Pulmonary artery endothelial cell (primary cell): ENCODE measurements at places on chromosomes 7 and 10.

DNA sequence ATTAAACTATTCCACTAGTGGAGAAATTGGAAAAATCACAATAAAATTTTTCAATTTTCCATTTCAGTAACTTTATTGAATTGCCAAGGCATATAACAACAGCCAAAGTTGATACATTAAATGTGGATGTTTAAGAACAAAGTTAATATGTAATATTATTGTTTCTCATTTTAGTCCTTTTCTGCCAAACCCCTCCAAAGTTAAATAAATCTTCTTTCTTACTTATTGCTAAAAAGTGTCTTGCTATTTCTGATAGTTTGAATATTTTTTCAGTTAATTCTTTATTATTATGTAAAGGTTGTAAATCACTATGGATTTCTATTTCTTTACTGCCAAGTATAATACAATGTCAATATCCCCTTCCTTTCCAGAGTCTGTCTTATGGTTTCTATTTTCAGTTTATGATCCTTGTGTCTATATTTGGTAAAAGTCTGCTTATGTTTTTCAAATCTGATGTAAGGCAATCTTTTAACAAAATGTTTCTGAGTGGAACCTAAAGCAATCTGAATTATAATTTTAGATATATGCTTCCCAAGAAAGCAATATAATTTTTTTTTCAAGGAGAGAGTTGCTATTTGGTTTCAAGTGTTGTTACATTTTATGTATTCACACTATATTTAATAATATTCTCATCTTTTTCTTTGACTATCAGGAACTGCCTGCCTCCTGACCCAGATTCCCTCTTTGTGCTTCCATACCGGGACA lies 80.3 kb upstream of the RHOBTB1 start:
- no peak for DNase-seq

GRCh38 chr7:88293866-88294265 lies 12.8 kb downstream of the STEAP4 start:
- no peak for DNase-seq

GRCh38 chr7:136883046-136883445 lies 14.6 kb downstream of the CHRM2 start:
- DNase-seq: no peak

DNA sequence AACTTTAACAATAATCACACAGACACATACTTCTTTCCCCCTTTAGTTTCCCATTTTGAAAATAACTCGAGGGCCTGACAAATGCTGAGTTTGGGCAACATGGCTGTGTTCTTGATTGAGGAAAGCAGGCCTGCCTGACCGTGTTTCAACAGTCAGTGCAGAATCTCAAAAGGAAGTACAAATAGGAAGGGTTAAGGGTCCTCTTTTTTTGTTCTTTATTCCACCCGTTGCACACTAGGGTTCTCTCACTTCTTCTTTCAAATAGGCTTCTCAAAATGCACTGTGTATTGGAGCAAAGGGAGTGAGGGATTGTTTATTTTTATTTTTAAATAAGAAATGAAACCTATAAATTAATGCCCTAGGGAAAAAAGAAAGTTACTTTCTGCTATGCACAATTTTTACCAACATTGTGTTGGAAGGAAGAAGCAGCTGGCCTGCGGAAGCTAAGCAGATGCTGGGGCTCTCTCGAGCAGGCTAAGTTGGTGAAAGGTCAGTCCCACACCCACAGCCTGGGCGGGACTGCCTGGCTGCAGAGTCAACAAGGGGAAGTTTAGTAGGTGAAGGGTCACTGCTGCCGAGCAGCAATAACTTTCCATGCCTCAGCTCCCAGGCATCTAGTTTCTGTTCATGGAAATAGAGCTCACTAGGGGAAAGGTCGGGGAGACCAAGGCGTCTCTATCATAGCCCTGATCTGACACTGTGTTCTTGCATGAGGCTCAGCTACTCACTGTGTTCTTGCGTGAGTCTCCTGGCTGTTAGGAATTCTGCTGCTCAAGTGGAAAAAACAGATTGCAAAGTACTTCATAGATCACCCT lies 12.2 kb upstream of the PDK4 start:
- peak; percentile 87 for DNase-seq

- DNase-seq: no peak
Measured at GRCh38 chr7:18721429-18721828, 225.9 kb downstream of the HDAC9 start.

DNA sequence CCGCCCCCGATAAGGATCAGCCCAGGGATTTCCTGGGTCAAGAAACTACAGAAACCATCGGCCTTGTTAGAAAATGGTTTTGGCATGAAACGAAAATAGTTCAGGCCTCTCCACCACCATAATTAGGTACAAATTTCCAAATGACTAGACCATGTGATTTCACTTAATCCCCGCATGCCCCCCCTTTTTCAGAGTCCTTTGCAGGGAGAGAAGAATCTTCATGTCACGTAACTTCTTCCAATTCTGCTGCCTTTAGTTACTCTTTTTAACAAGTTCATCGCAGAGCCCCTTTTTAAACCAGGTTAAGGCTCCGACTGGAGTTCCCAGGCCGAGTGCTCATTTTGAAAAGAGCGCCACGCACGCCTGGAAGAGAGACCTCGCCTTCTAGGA lies 3.4 kb downstream of the PDGFA start:
- no peak for DNase-seq

DNA sequence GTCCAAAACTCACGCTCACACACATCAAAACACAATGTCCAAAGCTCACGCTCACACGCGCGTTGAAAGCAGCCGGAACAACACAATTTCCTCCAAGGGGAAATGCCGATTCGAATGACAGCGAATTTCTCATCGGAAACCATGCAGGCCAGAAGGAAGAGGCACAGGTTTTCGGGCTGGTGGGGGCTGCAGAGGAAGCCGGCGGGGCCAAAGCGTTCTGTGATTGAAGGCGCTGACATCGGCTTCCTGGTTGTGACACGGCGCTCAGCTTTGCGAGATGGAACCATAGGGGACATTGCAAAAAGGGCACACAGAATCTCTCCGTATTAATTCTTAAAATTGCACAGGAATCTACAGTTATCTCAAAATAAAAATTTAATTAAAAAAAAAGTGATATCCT lies 61.3 kb downstream of the FOXL3 start:
- peak; percentile 32 for DNase-seq

DNA sequence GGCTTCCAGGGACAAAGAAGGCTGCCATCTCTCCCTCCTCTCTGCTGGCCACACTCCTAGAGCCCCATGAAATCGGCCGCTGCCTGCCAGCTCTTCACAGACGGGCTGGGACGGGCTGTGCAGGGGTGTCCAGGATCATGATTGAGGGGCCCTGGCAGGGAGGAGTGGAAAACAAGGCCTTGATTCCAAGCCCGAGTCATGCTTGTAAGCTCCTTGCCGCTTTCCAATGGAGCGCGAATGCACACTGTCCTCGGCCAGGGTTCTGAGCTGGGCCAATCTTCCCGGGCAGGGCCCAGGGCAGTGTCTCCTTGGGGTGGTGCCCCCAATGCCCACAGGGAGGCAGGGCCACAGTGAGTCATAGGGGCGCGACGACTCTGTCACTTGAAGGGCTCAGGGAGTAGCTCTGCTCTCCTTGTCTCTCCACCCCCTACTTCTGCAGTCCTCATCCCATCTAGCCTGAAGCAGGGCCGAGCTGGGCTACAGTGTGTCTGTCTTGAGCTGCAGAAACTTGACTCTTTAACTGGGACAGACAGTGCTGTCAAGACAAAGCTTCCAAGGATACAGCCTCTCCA lies 186.2 kb upstream of the SVIL start:
- DNase-seq: no peak

- DNase-seq: no peak
Measured at GRCh38 chr10:59126261-59126660, 50.2 kb upstream of the PHYHIPL start.

GRCh38 chr7:111324228-111324627 lies 233.3 kb downstream of the LRRN3 start:
- DNase-seq: no peak

DNA sequence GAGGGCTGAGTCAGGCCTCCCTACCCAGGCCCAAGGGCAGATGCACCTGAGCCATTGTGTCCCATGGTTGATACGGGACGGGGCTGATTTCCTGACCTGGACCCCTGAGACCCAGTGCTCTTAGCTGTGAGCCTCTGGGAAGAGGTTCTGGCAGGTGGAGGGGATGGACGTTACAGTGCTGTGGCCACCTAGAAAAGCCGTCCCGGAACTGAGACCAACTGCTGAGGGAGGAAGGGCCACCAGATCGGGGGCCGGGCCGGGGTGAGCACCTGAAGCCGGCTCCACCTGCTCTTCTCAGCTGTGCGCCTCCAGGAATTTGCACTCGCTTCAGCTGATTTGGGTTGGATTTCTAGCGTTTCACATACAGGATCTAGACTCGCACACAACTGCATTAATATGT lies 35.4 kb downstream of the CHST12 start:
- no peak for DNase-seq

- no peak for DNase-seq
Measured at GRCh38 chr10:9301148-9301547, 1246.7 kb downstream of the GATA3 start.

- no peak for DNase-seq
Measured at GRCh38 chr7:117619681-117620080, 139.9 kb downstream of the CFTR start.

- DNase-seq: no peak
Measured at GRCh38 chr10:118108194-118109026, 61.7 kb upstream of the RAB11FIP2 start.

DNA sequence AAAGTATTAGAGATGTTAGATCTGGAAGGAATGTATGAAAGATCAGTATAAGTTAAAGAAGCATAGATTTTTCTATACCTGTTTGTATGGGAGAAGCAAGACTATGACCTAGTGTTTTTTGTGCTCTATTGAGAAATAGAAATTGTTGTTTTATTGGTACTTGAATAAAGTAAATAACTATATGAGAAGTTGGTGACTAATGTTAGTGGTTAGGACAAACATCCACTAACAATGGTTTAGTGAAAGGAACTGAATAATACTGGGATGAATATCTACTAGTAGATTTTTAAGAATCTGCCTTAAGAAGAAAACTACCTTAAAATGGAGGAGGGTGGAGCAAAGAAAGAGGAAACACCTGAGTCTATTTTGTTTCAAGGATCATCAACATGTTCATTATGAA lies 521.1 kb upstream of the POT1 start:
- DNase-seq: no peak

DNA sequence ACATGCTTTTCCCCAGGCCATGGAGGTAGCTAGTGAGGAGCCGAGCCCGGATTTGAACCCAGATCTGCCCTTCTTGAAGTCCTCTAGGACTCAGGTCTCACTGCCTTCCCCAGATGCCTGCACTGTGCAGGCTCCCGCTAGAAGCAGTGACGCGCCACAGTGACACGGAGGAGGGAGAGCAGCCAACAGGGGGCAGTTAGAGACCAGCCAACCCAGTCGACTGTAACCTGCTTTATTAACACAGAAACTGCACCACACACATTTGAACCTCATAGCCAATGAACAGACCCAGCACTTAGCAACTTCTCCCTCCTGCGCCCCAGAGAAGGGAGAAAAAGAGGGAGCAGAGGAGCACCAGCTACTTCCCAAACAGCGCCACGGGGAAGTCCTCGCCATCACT lies 27.4 kb downstream of the PILRA start:
- DNase-seq: no peak

DNA sequence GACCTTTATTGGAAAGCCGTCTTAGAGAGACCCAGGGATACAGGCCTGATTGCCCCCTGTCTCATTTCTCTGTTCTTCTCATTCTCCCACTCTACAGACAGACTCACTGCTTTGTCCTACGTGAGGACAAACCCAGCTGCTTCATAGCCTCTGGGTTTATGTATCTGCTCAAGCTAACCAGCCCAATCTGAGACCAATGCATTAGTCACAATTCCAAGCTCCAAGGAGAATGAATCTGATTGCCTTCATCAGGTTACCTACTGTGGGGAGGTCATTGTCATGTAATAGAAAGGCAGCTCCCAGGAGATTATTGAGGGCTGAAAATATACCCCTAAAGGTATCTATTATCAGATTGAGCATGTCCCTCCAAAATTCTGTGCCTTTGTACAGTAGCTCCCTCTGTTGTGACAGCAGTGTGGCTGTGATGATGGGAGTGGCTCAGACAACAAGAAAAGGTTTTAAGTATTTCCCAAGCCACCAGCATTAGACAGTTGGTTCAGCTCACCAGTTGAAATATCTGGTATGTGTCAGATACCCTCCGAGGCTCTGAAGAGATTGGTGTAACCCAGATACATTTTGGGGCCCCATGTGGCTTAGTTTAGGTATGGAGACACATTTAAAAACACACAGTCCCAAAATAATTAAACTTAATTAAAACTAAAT lies 123.1 kb upstream of the EEPD1 start:
- no peak for DNase-seq

- DNase-seq: no peak
Measured at GRCh38 chr7:2043316-2044039, 189.3 kb downstream of the MAD1L1 start.

GRCh38 chr7:2120841-2121830 lies 111.6 kb downstream of the MAD1L1 start:
- no peak for DNase-seq

- DNase-seq: no peak
Measured at GRCh38 chr7:48471196-48471595, 299.9 kb downstream of the ABCA13 start.

GRCh38 chr7:43906331-43907010 lies at the start of gene URGCP:
URGCP (minus strand) TSS chr7:43906596; CDS start chr7:43906575, 21 bp downstream.
- DNase-seq: no peak

GRCh38 chr7:42289473-42289872 lies 52.5 kb upstream of the GLI3 start:
- no peak for DNase-seq

- no peak for DNase-seq
Measured at GRCh38 chr7:55532150-55532917, 40.0 kb downstream of the VOPP1 start.

DNA sequence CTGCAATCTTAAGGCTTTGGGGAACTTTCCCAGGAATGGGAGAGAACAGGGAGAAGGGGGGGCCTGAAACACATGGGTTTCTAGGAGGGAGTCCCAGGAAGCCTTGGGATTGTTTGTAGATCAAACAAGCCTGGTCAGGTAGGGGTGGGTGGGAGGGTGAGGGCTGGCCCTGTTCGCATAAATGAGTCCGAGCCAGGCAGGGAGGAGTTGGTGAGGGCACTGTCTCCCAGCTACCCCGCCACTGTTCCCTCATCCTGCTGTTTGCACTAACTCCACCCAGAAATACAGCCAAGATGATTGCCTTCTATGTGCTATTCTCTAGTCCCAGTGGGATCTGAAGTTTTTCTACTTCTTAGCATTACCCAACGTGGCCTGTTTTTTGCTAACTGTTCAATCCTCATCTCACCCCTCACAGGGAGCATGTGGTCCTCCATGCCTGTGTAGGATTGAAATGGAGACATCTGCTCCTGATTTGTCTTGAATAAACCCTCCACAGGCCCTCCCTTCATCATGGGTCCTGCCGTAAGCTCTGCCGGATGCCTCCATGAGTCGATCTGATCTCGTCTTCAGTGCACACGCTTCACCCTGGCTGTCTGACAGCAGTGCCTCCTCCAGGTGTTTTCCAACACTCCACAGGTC lies 257.0 kb downstream of the COBL start:
- no peak for DNase-seq
